Activated CD4-positive, alpha-beta T cell treated with anti-CD3 and anti-CD28 coated beads, Interleukin-2, Interleukin-6, amounts not matched to agents 100 ng/mL and 50 ng/mL, durations not matched to agents 16 hours and 8 hours (primary cell): ENCODE measurements at places on chromosomes 3 and 15.

- DNase-seq: peak; percentile 16
Measured at GRCh38 chr3:38084334-38085310, 45.6 kb downstream of the DLEC1 start.

- DNase-seq: no peak
Measured at GRCh38 chr3:80550174-80550573, 782.4 kb upstream of the ROBO1 start.

- DNase-seq: peak; percentile 63
Measured at GRCh38 chr3:138234401-138235179, 47.5 kb downstream of the ARMC8 start.

- no peak for DNase-seq
Measured at GRCh38 chr3:11172096-11172690, 17.9 kb downstream of the HRH1 start.

DNA sequence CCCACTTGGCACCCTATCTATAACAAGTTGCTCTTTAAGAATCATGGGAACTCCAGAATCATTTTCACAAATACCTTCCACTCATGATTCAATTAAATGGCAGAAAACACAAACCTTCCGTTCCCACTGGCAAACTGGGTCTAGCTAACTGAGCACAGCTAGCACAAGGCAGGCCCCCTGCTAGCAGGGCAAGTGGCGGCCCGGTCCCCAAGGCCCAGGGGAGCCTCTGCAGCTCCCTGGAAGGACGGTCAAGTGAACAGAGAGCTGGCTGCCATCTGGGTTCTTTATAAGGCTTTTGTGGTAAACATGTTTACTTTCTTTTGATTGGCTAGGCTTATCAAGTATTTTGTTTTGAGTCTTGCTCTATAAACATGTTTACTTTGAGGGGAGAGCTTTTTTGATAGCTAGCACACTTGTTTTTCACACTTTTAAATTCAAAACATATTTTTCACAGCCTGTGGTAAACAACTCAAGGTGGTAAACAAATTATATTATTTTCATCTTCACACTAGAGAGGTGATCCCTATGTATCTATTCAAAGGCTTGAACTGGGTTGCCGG is 81.4 kb downstream of the FOXP1 start:
- DNase-seq: no peak

DNA sequence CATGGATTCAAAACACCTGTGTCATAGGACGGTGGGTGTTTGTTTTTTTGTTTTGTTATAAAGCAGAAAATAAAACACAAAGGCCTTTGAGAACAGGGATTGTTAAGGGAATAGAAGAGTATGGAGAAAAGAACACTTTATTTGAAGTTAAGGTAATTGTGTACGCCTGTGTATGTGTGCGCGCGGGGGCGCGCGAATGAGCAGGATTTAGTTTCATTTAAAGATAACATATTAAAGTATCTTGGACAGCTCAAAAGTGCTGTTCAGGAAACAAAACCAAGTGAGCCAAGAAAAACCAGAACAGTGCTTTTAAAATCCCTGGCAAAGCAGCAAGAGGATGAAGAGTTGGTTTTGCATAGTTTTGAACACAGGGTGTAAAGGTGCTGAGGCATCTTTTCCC is 1.9 kb downstream of the CPNE4 start:
- DNase-seq: no peak

DNA sequence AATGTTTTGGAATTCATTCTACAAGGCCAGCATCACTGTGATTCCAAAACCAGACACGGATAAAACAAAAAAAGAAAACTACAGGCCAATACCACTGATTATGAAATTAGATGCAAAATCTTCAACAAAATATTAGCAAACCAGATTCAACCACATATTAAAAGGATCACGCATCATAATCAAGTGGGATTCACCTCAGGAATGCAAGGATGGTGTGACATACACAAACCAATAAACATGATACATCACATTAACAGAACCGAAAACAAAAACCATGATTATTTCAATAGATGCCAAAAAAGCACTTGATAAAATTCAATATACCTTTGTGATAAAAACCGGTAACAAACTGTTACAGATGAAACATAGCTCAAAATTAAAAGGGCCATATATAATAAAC is 48.9 kb downstream of the DLG1 start:
- no peak for DNase-seq
